ENCODE measurements at places on chromosomes 2 and 18.

- peak; percentile 43 for DNase-seq
Observed at GRCh38 chr18:36284671-36285295, 12.7 kb upstream of the FHOD3 start.

- no peak for DNase-seq
Observed at GRCh38 chr18:46683252-46683651, 26.2 kb upstream of the LOXHD1 start.

- no peak for DNase-seq
Observed at GRCh38 chr18:79926715-79927606, 24.5 kb downstream of the SLC66A2 start.

- no peak for DNase-seq
Observed at GRCh38 chr2:68230241-68231060, 21.9 kb downstream of the PPP3R1 start.

DNA sequence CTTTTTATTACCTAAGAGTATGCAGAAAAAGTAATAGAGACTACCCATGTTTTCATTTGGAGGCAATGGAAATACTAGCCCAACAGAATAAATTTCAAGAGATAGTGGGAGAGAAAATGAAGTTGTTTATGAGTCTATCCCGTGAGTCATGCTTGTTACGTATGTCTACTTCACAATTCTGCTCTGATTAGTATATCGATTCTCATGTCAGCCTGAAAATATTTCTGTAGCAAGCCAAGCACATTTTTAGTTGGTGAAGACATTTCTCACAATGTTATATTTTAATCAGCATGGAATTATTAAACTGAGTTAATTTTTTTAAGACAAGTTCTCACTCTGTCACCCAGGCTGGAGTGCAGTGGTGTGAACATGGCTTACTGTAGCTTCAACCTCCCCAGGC is 346.1 kb downstream of the RPRM start:
- no peak for DNase-seq

DNA sequence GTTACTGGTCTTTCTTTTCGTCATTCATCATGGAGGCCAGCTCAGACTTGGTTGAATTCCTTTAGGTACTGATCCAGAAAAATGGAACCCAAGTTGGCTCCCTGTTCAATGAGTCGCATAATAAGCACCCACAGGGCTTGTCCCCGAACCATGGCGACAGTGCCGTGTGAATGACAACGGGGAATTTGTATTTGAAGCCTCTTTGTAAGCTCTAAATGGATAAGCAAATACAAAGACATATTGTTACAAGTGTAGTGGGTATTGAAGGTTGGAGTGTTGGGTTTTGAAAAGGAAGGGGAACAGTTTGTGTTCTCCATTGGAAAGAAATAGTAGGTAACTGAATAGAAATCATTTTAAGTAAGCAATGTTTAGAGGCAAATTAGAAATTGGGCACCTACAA is 288.9 kb downstream of the SLC4A3 start:
- DNase-seq = no peak

DNA sequence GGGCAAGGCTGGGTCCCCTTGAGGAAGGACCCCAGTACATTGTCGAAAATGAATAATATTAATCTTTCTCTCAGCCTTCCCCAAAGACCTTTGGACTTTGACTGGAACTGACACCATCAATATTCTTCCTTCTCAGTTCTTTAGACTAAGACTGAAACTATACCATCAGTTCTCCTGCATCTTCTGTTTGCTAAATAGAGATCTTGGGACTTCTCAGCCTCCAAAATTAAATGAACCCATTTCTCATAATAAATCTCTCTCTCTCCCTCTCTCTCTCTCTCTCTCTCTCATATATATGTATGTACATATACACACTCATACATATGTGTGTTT is 39.7 kb upstream of the VRK2 start:
- DNase-seq = no peak

GRCh38 chr2:159128191-159128590 is 158.3 kb downstream of the WDSUB1 start:
- no peak for DNase-seq

DNA sequence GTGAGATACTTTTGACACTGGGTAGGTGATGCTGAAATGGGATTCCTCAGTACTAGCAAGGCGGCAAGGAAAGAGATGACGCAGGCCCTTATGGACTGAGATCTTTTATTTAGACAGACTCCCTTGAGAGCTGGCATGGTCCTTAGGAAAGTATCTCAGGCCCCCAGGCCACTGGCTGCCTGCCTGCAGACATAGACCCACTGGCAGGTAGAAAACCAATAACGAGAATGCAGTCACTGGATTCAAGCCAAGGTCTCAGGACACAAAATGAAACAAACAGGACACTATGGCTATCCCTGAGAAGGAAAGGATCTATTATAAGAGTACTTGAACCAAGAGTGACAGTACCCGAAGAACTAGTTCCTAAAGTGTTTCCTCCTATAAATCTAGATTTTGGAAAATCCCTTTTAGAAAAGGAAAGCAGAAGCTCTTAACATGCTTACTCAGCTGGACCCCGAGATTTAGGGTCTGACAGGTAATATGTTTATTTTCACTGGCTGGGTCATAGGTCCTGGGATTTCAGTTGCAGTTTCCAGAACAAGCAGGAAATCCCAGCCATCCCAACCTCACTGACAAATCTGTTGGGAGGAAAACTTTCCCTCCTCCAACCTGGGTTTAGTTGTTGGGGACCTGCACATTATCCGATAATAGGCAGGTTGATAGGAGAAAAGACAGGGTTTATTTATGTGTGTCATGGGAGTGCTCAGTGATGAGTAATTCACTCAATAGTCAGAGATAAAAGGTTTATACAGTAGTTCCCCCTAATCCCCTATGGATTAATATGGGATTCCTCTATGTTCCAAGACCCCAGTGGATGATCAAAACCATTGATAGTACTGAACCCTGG is 44.5 kb downstream of the COMMD1 start:
- DNase-seq = no peak

- DNase-seq = no peak
Observed at GRCh38 chr2:160305081-160305750, 105.1 kb upstream of the ITGB6 start.

- no peak for DNase-seq
Observed at GRCh38 chr2:106566050-106566449, 78.9 kb downstream of the CD8B2 start.

DNA sequence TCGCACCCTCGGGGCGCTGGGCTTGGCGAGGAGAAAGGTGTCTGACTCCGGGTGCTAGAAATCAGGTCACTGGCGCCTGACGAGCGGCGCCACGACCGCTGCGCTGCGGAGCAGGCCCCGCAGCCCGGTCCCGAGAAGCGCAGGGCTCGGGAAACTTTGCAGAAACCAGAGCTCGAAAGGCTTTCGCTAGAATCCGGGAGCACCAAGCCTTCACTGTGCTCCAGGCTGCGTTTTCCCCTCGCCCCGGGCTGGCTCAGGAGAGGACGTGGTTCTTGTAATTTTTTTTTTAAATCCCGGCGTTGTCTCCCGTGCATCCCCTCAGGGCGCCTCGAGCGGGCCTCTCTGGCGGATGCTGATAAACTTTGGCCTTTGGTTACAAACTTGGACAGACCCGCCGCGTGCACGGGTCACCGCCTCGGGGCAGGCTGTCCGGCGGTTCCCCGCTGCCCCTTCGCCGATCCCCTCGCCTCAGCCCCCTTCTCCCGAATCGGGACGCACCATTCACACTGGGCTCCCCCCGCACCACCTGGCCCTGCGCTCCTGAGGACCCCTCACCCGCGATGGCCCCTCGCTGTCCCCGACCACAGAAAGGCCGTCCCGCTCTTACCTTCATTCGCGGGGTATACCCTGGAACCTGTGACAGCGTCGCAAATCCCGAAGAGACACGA is 419 bp downstream of the EPHA4 start:
- no peak for DNase-seq

DNA sequence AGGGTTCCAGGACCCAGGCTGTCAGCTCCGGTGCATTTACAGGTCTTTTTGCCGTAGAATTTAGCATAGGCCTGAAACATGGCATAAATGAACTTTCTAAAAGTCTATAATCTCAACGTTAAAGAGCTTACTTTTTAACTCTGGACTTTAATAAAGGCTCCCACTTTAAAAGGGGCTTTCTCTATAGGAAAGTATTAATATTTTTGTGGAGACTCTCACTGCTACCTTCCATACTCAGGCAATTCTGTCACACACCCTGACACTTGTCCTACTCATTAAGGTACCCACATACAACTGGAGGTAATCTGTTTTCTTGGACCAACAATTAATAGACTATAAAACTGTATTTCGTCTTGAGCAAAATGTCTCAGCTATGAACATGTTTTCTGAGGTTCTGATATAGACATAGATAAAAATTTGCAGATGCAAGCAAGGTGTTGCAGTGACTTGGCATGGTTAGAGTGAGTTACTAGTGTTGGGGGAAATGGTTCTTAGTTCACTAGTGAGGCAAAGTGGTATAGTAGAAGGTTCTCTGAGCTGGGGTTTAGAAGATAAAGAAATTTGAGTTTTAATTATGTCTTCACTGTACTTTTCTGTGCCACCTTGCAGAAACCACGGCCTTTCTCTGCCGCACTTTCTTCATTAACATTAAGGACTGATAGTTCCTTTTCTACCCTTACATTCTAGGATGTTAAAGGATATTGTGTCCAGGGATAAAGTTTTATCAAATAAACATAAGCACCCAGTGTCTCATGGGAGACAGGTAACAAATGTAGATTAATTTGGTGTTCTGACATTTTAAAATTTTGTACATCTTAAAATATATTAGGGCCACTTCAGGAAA is 10.8 kb upstream of the NR4A2 start:
- peak; percentile 22 for DNase-seq
